Ovary (tissue), 10 donors: ENCODE measurements at places on chromosomes 2 and 18. TPM values are rescaled to one million over a fixed set of nuclear protein-coding genes. Genes with fewer than 3 reads are reported as not detected.

The TMEM163 gene
- polyA plus RNA-seq, result 1.0 TPM

The NXPH2 gene
- 3.2 TPM for polyA plus RNA-seq

The ZBTB14 gene
- polyA plus RNA-seq, result 8.6 TPM

The RAB31 gene
- 163 TPM for polyA plus RNA-seq

The EHBP1 gene
- 63.8 TPM for polyA plus RNA-seq

The FBXO11 gene
- polyA plus RNA-seq, result 69.7 TPM

The NTSR2 gene
- polyA plus RNA-seq, result 0.53 TPM

The TFCP2L1 gene
- 0.17 TPM for polyA plus RNA-seq

The ADRA2B gene
- polyA plus RNA-seq, result 1.8 TPM

The GPR39 gene
- 0.43 TPM for polyA plus RNA-seq

The MC2R gene
- not detected for polyA plus RNA-seq

The ADAM17 gene
- polyA plus RNA-seq, result 22.8 TPM

The MAP4K4 gene
- 23.9 TPM for polyA plus RNA-seq

The DPY30 gene
- 83.2 TPM for polyA plus RNA-seq

The ADD2 gene
- 0.29 TPM for polyA plus RNA-seq

The C2orf81 gene
- 5.1 TPM for polyA plus RNA-seq
